Mucosa of descending colon (tissue), 3 donors: ENCODE measurements at places on chromosomes 2 and 18.

DNA sequence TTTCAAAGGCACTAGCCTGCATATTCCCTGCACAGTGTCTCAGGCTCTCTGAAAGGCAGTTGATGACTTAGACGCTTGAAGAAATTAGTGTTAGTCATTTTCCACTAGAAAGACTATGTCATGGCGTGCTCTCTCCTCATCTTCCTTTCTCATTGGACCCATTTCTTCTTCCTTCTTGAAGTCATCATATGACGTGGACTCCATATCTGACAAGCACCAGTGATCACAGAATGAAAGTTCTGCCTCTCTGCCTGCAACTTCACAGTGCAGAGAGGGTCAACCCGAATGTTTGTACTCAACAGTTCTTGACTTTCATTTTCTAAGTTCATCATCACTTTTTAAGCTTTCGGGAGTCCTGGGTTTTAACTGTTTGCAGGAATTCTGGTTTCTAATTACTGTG is 63.7 kb upstream of the CYRIA start:
- no peak for DNase-seq

GRCh38 chr2:172297950-172298349 is 129.4 kb upstream of the ITGA6 start:
- DNase-seq: no peak

DNA sequence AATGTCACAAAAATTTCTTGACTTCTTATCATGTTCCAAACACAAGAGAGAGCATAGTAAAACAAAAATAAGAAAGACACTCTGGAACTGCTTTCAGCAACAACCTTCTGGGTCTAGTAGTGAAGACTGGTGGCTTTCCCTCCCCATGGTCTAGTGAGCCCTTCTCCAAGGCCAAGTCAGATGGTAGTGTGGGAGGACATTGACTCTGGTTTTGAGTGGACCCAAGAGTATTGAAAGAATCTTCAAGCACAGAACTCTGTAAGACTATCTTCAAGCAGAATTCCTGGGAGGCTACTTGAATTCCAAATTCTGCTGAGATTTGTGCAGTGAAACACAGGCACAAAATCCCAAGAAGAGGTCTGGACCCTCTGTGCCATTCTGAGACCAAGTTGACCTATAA is 21.1 kb downstream of the ANTXR1 start:
- DNase-seq: no peak

DNA sequence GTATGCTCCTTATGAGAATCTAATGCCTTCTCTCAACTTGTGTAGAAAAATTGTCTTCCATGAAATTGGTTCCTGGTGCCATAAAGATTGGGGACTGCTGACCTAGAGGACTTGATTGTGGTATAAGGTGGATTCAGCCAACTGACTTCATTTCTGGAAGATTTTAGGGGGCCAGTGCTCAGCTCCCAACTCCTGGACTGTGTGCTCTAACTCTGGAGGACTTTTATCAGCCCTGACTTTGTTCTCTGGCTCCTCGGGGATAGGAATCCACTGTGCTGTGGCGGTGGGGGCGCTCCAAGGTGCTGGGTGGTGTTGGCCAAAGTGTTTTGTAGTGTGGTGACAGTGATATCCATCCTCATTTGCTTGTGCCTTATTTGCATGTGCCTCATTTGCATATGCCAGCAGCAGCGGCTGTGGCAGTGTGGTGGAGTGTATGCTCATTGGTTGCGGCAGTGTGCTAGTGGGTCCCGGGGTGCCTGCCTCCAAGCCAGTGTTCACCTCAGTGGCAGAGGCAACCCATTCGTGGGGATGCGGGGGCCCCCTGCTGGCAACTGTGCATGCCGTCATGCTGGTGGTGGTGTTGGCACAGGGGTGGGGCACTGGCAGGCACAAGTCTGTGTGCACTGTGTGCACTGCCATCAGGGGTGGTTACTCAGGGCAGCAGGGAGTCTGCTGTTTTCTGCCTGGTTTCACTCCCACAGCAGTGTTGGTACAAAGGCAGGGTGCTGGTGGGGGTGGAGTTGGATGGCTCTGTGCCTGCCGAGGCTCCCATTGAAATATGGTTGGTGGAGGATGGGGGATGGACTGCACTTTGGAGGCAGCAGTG is 19.6 kb downstream of the EHBP1 start:
- DNase-seq: peak; percentile 44

- DNase-seq: no peak
These were observed 33.4 kb downstream of the FBXO11 start for GRCh38 chr2:47872941-47873340.

DNA sequence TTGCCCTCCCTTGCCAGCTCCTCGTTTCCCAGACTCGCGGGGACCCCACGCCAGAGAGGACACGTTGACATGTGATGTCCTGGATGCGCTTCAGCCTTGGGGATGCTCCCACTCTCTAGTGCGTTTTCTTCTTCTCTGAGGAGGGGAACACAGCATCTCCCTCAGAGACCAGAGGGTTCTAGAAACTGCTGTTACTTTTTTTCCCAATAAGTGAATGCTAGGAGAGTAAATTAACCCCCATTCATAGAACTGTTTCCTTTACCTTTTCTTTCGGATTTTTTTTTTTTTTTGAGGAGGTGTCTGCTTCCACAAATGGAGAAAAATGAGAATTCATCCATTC is 370 bp upstream of the EFEMP1 start:
- DNase-seq: no peak

GRCh38 chr18:21451851-21452250 is 148.7 kb downstream of the ESCO1 start:
- DNase-seq: no peak

GRCh38 chr2:85154048-85154753 is 21.0 kb downstream of the TCF7L1 start:
- no peak for DNase-seq

- DNase-seq: no peak
These were observed 18.8 kb downstream of the TMEM127 start for GRCh38 chr2:96247009-96247408.

GRCh38 chr2:9160732-9161131 is 45.9 kb upstream of the ASAP2 start:
- DNase-seq: no peak

- no peak for DNase-seq
These were observed 52.3 kb downstream of the C18orf63 start for GRCh38 chr18:74367905-74368304.

DNA sequence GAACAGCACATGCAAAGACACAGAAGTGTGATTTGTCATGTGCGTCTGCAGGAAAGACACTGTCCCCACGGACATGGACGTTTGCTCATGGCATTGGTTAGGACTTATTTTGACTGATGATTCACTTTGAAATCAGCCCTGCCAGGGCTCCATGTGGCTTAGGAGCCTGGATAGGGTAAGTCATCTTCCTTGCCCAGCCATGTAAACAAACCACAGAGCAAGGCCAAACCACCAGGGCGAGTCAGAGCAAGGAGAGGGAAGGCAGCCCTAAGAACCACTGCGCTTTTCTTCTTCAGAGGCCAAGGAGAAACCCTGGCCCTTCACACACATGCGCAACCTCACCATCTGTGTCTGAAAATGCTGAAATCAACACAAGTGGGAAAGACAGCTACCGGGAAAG is 88.8 kb downstream of the GFPT1 start:
- DNase-seq: no peak

DNA sequence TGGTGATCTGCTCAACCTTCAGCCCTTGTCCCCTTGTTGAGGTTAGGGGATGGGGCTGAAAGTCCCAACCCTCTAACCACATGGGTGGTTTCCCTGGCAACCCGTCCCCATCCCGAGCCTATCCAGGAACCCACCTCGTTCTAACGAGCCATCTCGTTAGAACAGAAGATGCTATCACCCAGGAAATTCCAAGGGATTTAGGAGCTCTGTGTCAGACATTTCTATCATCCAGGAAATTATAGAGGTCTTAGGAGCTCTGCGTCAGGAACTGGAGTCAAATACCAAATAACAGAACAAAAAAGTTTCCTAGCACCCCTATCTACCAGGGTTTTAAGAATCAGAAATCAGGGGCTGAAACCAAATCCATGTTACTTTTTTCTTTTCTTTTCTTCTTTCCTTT is 90.3 kb upstream of the LCLAT1 start:
- DNase-seq: no peak

DNA sequence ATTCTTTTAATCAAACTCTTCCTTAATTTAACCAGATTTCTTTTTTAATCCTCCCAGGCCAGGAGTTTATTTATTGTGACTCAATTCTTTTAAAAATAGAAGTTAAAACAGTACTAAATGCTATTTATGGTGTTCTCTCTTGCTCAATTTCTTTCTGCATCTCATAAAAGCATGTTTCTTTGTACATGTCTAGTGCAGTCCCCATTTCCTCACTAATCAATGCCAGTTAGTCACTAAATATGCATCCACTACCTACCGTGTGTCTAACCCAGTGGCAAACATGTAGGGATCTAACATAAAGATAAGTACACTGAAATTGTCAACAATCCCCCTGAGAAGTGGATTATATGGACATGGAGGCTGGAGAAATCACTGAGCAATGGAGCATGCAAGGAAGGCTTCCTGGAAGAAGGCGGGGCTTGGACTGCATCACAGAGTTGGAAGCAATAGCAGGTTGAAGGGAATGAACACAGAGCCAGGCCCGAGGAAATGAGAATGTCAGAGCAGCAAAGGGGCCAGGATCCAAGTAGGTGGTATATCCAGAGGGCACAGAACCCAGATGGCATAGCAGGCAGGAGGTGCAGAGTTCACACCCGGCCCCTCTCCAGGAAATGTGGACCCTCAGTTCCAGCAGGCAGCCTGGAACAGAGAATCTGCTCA is 105.3 kb upstream of the FOSL2 start:
- no peak for DNase-seq

- peak; percentile 80 for DNase-seq
These were observed 42.1 kb downstream of the NHEJ1 start for GRCh38 chr2:219118504-219118903.

- no peak for DNase-seq
These were observed 134.1 kb upstream of the EPAS1 start for GRCh38 chr2:46163098-46163430.

GRCh38 chr2:102367331-102367971 is 11.9 kb downstream of the IL18R1 start:
- no peak for DNase-seq

GRCh38 chr2:46297546-46298271 is 502 bp downstream of the EPAS1 start:
- peak; percentile 91 for DNase-seq

- no peak for DNase-seq
These were observed 183.9 kb upstream of the ETAA1 start for GRCh38 chr2:67213270-67213670.

DNA sequence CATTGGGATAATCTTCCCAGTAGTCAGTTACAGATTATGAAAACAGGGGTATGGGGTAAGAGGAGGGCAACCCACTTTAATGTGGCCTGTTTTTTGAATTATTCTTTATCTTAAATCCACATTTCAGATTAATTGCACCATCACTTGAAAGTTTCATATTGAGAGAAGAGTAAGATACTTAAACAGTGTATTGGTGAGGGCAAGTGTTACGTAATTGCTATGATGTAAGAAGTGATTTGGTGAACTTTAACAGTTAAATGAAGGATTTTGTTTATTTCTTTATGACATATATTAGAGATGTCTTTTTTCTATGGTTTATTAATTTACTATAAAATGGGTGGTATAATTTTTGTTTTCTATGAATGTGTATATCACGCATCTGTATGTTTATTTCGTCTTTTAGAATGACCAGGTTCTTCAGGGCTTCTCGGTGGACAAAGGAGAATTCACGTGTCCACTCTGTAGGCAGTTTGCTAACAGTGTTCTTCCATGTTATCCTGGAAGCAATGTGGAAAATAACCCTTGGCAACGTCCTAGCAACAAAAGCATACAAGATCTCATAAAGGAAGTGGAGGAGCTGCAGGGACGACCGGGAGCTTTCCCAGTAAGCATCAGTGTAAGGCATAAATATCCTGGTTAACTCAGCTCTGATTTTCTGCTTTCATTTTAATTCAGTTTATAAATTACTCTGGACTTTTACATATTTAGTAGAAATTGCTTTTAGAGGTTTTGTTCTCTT is 171.2 kb upstream of the MYO3B start:
- DNase-seq: no peak

DNA sequence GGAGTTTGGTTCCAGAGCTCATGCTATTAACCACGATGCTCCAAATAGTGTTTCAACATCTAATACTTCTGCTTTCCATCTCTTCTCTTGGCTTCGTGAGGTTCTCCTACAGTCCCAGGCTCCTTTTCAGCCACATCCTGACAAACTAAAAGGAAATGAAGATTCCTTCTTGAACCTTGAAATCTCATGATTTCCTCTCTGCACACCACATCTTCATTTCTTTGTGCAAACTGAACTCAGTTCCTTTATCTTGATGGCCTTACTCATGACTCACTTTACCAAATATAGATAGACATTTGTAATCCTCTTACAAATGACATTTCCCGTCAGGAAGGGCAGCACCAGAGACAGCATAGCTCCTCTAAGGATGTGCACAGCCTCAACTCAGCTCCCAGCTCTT is 50.0 kb upstream of the ITGA4 start:
- no peak for DNase-seq

GRCh38 chr2:231393149-231394131 is 2.1 kb upstream of the B3GNT7 start:
- DNase-seq: no peak

GRCh38 chr2:45763255-45763654 is 111.8 kb downstream of the PRKCE start:
- DNase-seq: no peak

- DNase-seq: no peak
These were observed 678 bp downstream of the PIAS2 start for GRCh38 chr18:46916551-46917107.

DNA sequence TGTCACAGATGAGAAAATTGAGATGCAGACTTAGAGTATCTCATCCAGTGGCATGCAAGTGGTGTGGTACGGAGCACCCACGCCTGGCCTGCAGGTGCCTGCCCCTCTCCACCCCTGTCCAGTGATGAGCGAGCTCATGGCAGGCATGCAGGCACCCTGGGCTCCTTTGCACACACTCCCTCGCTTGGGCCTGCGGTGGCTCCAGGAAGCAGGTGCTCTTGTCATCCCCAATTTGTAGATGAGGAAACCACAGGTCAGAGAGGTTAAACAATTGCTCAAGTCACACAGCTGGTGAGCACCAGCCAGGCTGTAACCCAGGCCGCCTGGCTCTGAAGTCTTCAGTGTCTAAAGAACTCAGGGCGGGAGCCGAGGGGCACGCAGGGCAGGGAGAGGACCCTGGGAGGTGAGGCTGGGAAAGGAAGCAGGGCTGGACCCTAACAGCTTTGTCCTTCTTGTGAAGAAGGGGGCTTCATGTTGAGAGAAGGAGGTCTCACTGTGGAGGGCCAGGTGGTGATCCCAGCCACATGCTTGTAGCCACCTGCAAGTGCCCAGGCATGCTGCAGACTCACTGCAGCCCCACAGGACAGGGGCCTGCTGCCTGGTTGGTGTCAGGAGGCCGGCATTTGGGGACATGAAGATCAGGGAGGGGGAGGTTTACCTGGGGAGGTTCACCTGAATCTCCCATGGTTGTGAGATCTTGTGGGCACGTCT is 166.2 kb downstream of the SH3RF3 start:
- DNase-seq: no peak

- no peak for DNase-seq
These were observed 20.6 kb upstream of the ZNF804A start for GRCh38 chr2:184577743-184578142.
